Natural killer cell (primary cell): ENCODE measurements at places on chromosomes 13 and 19. TPM values are rescaled to one million over a fixed set of nuclear protein-coding genes. Genes with fewer than 3 reads are reported as not detected.

GRCh38 chr19:37594982-37595382 is 306 bp downstream of the ZNF540 start:
- H3K27ac ChIP-seq: peak overlapping the region; percentile 97
- H3K27me3 ChIP-seq: no peaks in the 10 kb centered on the region
- peaks cover 15% of the 10 kb centered on the region for H3K4me1 ChIP-seq
- peaks cover 10% of the 10 kb centered on the region for H3K36me3 ChIP-seq
- DNase-seq: peak; percentile 81

The KLC3 gene
- not detected for total RNA-seq

The IFNL1 gene
- 0.33 TPM for total RNA-seq

- no peak overlapping the region for H3K27ac ChIP-seq
- no peak for DNase-seq
- peaks cover 35% of the 10 kb centered on the region for H3K4me1 ChIP-seq
Observed at GRCh38 chr19:21584537-21584936, 79.1 kb downstream of the ZNF429 start.

DNA sequence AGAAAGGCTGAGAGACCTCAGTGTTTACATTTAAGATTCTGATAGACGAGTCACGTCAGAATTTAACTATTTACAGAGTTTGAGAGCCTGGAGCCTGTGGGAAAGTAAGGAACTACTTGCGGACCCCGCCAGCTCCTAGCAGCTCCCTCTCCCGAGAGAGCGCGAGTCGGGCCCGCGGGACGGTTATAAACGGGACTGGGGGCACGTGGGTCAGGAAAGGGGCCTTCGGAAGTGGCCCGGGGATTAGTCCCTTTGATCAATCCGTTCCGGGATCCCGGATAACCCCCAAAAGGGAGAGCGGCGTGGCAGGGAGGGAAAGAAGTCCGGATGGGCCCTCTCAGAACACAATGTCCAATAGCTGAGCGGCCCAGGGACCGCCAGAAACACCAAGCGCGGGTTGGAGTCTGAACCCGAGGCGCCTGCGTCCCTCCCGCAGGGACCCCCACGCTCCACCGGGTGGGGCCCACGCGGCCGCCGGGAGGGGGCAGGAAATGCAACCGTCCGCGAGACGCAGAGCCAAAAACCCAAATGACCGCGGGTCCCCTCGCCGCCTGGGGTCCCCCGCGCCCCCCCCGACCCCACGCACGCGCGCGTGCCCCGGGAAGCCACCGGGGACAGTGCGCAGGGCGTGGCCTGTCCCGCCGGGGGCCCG is 3.6 kb downstream of the ZIC5 start:
- no peak overlapping the region for H3K27ac ChIP-seq
- no peak for DNase-seq
- peaks cover 31% of the 10 kb centered on the region for H3K4me1 ChIP-seq
- H3K27me3 ChIP-seq: peaks cover 68% of the 10 kb centered on the region

DNA sequence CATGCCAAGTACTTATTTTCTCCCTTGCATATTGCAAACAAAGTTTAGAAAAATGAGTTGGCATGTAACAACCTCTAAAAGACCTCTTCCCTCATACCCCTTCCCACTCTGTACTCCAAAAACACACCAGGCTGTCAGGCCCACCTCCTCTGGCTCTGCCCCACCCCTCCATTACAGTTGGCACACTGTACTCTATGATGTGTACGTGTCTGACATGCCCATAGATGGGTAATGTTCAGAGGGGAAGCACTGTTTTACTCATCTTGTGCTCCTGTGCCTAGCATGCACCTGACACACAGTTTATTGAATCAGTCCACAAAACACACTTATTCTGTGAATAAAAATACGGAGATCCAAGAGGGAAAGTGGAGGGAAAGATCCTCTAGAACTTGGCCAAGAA is 45.6 kb downstream of the SERPINE3 start:
- DNase-seq: no peak
- H3K4me1 ChIP-seq: no peaks in the 10 kb centered on the region
- no peaks in the 10 kb centered on the region for H3K27me3 ChIP-seq

- H3K27ac ChIP-seq: no peak overlapping the region
- no peak overlapping the region for H3K4me3 ChIP-seq
- H3K36me3 ChIP-seq: no peaks in the 10 kb centered on the region
- no peaks in the 10 kb centered on the region for H3K27me3 ChIP-seq
- DNase-seq: no peak
Observed at GRCh38 chr13:25930653-25931052, 121.2 kb downstream of the SHISA2 start.

GRCh38 chr13:74218291-74218690 is 84.1 kb upstream of the KLF12 start:
- no peaks in the 10 kb centered on the region for H3K4me1 ChIP-seq
- H3K27ac ChIP-seq: no peak overlapping the region
- no peaks in the 10 kb centered on the region for H3K27me3 ChIP-seq
- DNase-seq: no peak
- H3K36me3 ChIP-seq: no peaks in the 10 kb centered on the region

GRCh38 chr19:45451131-45451849 is 16.5 kb upstream of the FOSB start:
- no peaks in the 10 kb centered on the region for H3K27me3 ChIP-seq
- peak overlapping the region; percentile 100 for H3K27ac ChIP-seq
- peak overlapping the region; percentile 67 for H3K4me3 ChIP-seq
- peaks cover 68% of the 10 kb centered on the region for H3K4me1 ChIP-seq
- peaks cover 5% of the 10 kb centered on the region for H3K36me3 ChIP-seq

GRCh38 chr19:12187625-12188024 is 24.7 kb downstream of the ZNF136 start:
- H3K4me3 ChIP-seq: no peak overlapping the region
- H3K27me3 ChIP-seq: no peaks in the 10 kb centered on the region
- no peaks in the 10 kb centered on the region for H3K4me1 ChIP-seq
- no peak overlapping the region for H3K27ac ChIP-seq

The UBE2L5 gene
- not detected for total RNA-seq

The NBEA gene
- total RNA-seq: 0.66 TPM

DNA sequence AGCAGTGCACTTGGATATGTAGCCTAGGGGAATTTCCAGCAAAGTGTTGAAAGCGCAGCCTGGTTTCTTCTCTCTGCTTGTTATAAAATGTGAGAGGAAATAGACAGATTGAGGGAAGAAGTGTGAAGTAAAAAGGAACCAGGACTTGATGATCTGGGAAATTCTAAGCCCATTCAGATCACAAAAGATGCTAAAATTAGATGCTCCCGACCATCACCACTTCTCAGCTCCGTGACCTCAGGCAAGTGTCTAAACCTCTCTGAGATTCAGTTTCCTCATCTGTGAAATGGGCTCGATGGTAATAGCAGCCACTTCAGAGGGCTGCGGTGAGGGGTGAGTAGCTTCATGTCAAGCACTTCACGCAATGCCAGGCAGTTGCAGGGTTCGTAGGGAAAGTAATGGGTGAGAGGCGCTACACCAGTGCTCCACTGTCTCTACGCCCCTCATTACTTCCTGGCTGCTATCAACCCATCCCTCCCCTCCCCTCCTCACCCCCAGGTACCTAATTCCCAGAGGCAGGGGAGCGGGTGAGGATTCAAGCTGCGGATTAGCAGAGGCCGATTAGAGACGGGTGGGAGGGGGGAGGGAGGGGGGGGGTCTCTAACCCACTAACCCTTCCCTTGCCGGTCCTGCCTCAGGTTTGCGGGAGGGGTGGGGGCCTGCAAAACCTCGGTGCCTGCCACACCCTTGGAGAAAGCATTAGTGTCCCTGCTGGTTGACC is 9.0 kb upstream of the NFIC start:
- H3K27ac ChIP-seq: no peak overlapping the region
- DNase-seq: peak; percentile 34
- H3K36me3 ChIP-seq: no peaks in the 10 kb centered on the region
- H3K4me1 ChIP-seq: peaks cover 35% of the 10 kb centered on the region

The OR10H1 gene
- 0.08 TPM for total RNA-seq
